ENCODE measurements at places on chromosomes 16 and 17. TPM values are rescaled to one million over a fixed set of nuclear protein-coding genes. Genes with fewer than 3 reads are reported as not detected.

Gene CCL1
- not detected for total RNA-seq

Gene OTOP3
- not detected for total RNA-seq

Gene CCDC144A
- total RNA-seq = 5.4 TPM

Gene ARL5C
- not detected for total RNA-seq

Gene KRTAP2-3
- not detected for total RNA-seq

Gene HOXB3
- total RNA-seq = 3.7 TPM

Gene SOX9
- total RNA-seq = 22.9 TPM

Gene PYDC1
- not detected for total RNA-seq

Gene RAP1GAP2
- 18.2 TPM for total RNA-seq

Gene RAB37
- 3.3 TPM for total RNA-seq

Gene ARSG
- 2.1 TPM for total RNA-seq

Gene CEP112
- 42.0 TPM for total RNA-seq

Gene GAS7
- 242 TPM for total RNA-seq

Gene MYL11
- total RNA-seq = not detected

Gene NGFR
- 209 TPM for total RNA-seq

Gene SECTM1
- total RNA-seq = 6.9 TPM

Gene CD300LB
- 0.44 TPM for total RNA-seq

Gene ABCC3
- 5.7 TPM for total RNA-seq

Gene GDPD3
- total RNA-seq = 4.1 TPM

Gene LRRC75A
- 10.3 TPM for total RNA-seq
